Stimulated activated CD4-positive, alpha-beta T cell treated with anti-CD3 and anti-CD28 coated beads, TNF-alpha, amount 100 ng/mL, for 48 hours (primary cell): ENCODE measurements at places on chromosomes 7 and 10.
A peak's percentile ranks its signal among the peaks of the same experiment; 100 is the strongest.

DNA sequence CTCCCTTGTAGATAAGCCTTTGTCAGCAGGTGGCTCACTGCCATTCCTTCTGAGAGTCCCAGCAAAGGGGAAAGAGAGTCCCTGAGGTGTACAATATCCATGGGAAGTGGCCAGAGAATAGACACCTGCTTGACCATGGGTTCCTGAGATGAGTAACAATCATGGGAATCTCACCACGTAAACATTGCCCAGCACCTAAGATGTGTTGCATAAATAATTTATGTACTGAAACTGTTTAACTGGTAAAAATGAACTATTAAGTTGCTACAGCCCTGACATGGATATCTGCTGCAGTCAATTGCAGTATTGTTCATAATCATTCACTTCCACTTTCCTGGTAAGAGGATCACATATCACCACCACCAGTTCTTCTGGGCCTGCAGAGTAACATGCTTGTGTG lies 123.8 kb upstream of the INHBA start:
- no peak for DNase-seq

GRCh38 chr7:28423918-28424514 lies 11.7 kb downstream of the CREB5 start:
- no peak for DNase-seq

- DNase-seq, result no peak
These were observed 69.2 kb upstream of the EFCAB10 start for GRCh38 chr7:105650382-105650970.

GRCh38 chr7:81366546-81366945 lies 403.3 kb downstream of the HGF start:
- DNase-seq, result no peak

DNA sequence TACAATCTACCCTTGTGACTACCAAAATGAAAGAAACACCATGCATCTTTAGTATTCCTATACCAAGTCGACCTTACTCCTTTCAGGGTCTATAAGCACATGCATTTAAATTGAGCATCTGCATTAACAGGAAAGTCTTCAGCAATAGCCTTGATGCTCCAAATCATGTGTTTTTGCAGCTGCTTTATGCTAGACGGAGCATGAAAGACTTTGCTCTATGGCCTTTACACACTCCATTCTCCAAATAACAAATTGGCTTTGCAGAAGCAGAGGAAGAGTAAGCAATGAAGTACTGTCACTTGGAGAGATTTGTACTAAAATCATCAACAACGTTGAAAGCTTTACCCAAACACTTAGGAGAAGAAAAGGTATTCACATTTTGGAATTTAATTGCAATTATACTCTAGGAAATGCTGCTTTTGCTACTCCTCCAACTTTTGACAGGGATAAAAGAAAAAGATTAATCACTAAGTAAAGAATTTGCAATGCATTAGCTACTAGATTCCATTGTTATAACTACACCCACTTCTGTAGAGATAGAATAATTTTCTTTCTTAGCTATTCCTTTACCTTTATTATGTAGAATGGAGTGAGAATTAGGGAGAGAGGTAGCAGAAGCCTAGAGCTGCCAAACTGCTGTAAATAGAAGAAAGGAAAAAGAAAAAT lies 131.8 kb downstream of the SEMA3E start:
- DNase-seq, result no peak

GRCh38 chr7:95549818-95550529 lies 46.3 kb downstream of the PDK4 start:
- no peak for DNase-seq

GRCh38 chr7:136947347-136947746 lies 78.9 kb downstream of the CHRM2 start:
- DNase-seq, result no peak

DNA sequence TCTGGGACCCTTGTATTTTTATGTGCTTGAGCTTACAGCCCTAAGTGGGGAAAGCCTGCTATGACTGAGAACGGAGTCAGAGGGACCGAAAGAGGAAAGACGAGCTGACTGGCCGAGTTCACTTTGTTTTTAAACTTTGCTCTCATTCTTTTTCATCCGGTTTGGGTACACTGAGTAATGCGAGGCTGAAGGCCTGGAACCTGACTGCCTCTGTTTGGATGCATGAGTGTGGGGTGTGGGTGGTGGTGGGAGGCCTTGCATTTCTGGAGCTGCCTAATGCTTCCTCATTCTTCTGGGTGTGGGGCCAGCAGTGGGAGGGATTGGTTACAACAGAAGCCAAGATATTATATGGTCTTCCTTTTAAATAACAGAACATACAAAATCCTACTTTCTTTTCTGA lies 155.5 kb downstream of the BUB3 start:
- no peak for DNase-seq

GRCh38 chr7:121500360-121501058 lies 104.4 kb upstream of the FAM3C start:
- no peak for DNase-seq

- no peak for DNase-seq
These were observed 1181.6 kb downstream of the DNAJB9 start for GRCh38 chr7:109751241-109751640.

DNA sequence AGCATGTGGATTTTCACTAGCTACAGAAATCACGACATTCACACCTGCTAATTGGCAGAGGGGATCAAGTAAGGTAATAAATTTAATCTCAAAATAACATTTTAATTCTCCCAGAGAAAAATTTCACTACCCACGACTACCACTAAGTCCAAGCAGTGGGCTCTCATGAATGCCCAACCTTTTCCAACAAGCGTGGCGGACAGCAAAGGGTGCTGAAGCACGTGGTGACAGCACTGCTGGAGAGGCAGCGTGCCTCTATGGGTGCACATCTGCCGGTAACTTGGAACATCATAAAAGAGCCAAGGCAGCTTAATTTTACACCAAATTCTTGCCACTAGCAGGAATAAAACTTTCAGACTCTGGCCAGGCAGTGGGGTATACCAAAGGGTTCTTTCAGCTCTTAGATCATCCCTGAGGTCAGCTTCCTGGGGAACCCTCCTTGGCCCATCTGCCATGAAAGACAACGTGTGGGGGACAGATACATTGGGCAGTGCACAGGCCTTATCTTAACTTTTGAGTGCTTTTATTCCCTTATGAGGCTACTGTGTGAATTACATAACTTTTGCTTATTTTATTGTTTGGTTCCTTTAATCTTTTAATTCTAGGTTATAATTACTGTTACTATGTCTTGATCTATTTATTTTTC lies 206.7 kb upstream of the KCTD7 start:
- DNase-seq, result no peak

- no peak for DNase-seq
These were observed 6.7 kb downstream of the TMEM72 start for GRCh38 chr10:44917848-44918247.

- peak; percentile 81 for DNase-seq
These were observed 3.6 kb downstream of the NPM3 start for GRCh38 chr10:101779544-101780186.

- DNase-seq, result no peak
These were observed 580 bp downstream of the MRPS16 start for GRCh38 chr10:73251683-73252444.

- DNase-seq, result no peak
These were observed 48.6 kb downstream of the CUL2 start for GRCh38 chr10:35041502-35041879.

DNA sequence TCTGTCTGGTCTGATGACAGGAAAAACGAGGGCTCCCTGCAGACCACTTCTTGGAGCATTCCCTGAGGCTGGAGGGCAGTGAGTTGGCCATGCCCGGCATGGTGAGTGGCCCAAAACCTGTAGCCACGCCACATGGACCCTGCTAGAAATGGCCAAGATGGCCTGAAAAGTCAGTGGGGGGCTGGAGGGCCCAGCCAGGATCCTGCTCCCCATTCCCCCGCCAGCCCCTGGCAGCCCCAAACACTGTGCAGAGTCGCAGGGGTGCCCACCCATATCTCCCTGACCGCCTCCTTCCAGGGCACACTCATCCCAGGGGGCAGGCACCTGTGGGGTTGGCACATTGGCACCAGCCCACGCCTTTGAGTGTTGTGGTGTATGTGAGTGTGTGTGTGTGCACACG lies 18.7 kb upstream of the PPP2R2D start:
- DNase-seq, result no peak

- no peak for DNase-seq
These were observed 3.5 kb upstream of the C7orf25 start for GRCh38 chr7:42915356-42915755.

DNA sequence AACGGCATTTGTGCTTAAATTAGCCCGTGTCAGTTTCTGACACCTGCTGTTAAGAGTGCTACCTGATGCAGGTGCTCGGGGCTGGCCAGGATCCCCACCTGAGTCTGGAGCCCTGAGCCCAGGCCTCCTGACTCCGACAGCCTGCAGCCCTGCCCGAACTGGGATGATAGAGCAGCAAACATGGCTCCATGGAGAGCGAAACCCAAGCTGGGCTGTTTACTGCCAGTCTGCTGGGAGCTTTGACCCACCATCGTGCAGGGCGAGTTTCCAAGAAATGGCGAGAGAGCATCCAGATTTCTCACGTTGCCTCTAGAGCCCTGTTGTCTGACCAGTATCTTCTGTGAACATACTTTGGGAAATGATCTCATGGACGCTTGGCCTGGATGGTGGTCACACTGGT lies 66.2 kb downstream of the MGMT start:
- no peak for DNase-seq

DNA sequence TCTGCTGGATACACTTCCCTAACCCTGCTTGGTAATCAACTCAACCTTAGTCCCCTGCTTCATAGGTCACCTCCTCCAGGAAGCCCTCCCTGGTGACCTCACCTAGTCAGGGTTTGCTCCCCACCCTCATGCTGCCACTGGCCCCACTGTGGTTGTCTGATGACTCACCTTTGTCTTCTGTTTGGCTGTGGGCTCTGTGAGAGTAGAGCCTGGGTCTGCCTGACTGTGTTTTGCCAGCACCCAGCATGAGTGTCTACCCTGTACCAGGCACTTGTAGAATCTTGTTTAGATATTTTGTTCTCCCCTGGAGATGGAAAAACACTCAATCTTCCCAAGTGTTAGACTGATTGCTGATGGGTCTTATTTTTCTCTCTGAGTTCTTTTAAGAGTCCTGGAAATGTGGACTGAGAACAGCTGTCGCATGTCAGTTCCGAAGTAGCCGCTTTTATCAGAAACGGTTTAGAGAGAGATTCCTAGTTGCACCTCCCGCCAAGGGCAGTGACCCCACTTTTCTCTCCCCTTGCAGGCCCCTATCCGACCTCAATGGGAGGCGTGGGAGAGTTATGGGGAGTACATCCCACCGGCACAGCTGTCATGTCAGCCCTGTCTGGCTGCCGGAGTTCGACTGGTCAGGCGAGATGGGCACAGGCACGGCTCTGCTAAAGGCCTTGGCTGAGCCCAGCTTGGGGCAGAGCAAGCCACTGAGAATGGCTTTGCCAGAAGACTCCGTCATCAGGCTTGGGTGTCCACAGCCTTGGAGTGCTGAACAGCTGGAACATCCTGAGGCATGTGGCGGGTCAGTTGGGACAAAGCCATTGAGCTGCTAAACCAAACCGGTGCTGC lies 134.3 kb downstream of the GRK5 start:
- DNase-seq, result peak; percentile 43

GRCh38 chr10:114642729-114643128 lies 15.3 kb downstream of the ABLIM1 start:
- DNase-seq, result no peak

GRCh38 chr10:11186374-11186773 lies 168.7 kb downstream of the CELF2 start:
- DNase-seq, result no peak

DNA sequence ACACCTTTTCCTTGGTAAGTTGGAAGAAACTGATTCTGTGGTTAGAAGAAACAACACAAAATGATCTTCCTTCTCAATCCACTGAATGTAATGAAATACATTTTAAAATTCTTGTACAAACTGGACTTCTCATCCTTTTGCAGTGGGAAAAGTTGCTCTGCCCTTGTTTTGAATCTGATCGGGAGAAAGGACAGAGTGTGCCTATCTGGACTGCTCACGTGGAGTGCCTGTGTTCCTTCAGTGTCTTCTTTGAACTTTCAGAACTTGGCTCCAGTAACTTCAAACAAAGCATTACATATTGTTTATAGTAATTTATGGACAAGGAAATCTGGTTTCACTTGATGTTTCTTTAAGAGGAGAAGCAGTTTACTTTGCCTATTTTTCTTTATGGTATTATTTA lies 17.1 kb downstream of the SLC26A3 start:
- no peak for DNase-seq

DNA sequence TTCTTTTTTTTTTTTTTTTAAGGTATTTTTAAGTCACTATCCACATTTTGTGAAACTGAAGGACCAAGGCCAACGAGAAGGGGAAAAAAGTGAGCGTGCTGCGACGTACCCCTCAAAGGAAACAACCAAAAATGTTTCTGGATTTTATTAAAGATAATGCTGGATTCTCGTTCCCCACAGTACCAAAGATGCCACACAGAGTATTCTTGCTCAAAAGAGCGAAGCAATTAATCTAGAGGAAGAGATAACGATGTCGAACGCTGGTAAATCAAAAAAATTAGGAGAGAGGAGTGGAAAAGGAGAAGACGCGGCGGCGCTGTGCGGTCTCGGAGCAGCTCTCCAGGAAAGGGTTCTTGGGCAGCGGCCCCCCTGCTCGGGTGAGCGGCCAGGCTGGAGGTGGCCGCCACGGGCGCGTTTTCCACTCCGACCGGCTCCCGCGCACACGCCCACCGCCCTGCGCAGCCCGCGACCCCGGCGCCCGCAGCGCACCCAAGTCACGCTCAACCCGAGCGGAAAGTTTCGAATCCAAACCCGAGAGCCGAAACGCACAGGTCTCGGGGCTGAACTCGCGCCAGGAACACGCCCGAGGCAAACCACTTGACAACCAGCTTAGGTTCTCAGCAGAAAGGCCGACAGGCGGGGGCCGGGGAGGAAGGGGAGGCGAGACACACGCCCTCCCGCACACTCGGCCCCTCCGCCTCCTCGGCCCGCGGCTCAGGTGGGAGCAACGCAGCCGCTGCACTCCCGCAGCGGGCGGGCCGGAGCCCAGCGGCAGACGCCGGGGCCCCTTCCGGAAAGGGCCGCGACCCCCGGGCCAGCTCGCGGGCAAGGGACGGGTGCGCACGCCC lies 989 bp downstream of the SRPK2 start:
- DNase-seq, result peak; percentile 32

- no peak for DNase-seq
These were observed 35.8 kb downstream of the GNAI1 start for GRCh38 chr7:80170445-80170844.

DNA sequence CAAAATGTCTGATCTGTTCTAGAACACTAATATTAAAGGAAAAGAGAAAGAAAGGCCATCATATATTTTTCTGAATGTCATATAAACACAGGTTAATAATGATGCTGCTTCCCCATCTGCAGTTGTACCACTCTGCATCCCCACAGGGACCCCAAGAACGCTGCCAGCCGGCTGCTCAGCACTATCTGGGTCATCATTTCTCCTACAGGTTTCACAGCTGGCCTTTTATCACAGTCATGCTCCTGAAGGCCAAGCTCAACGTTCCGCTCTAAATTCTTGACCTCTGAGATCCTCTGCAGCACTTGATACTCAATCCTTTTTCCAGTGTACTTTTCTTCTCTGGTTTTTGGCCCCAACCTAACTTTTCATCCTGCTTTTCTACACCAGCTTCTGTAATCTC lies 4.8 kb downstream of the IDI1 start:
- DNase-seq, result no peak
